ENCODE measurements at places on chromosomes 1 and 21.

GRCh38 chr1:172770071-172770470, 111.2 kb downstream of the FASLG start:
- no peak overlapping the region for H3K4me3 ChIP-seq
- DNase-seq: no peak
- H3K27ac ChIP-seq: no peak overlapping the region
- no peaks in the 10 kb centered on the region for H3K36me3 ChIP-seq

GRCh38 chr1:170010443-170010842, 64.1 kb downstream of the KIFAP3 start:
- no peaks in the 10 kb centered on the region for H3K27me3 ChIP-seq
- peaks cover 2% of the 10 kb centered on the region for H3K36me3 ChIP-seq
- no peak overlapping the region for H3K27ac ChIP-seq
- H3K4me1 ChIP-seq: no peaks in the 10 kb centered on the region
- DNase-seq: no peak

- peak; percentile 7 for DNase-seq
- peaks cover 14% of the 10 kb centered on the region for H3K4me1 ChIP-seq
- H3K36me3 ChIP-seq: no peaks in the 10 kb centered on the region
- peak overlapping the region; percentile 60 for H3K4me3 ChIP-seq
- H3K27me3 ChIP-seq: peaks cover 61% of the 10 kb centered on the region
These were observed 660 bp downstream of the PGBD5 start for GRCh38 chr1:230425252-230426091.

- H3K27me3 ChIP-seq: peaks cover 30% of the 10 kb centered on the region
- DNase-seq: no peak
- no peak overlapping the region for H3K27ac ChIP-seq
- no peaks in the 10 kb centered on the region for H3K4me1 ChIP-seq
These were observed 86.8 kb upstream of the ARHGAP29 start for GRCh38 chr1:94324178-94324544.

DNA sequence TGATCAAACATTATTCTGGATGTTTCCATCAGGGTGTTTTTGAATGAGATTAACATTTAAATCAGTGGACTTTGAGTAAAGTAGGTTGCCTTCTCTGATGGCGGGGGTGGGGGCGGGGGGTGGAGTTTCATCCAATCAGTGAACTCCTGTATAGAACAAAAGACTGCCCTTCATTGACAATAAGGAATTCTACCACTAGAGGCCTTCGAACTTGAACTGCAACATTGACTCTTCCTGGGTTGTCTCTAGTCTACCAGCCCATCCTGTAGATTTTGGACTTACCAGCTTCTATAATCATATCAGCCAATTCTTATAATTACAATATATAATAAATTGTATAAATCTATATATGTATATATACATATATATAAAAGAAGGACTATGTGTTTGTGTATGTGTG, 520.4 kb upstream of the CXADR start:
- H3K4me3 ChIP-seq: no peak overlapping the region
- DNase-seq: no peak
- no peaks in the 10 kb centered on the region for H3K27me3 ChIP-seq
- no peak overlapping the region for H3K27ac ChIP-seq
- no peaks in the 10 kb centered on the region for H3K36me3 ChIP-seq

DNA sequence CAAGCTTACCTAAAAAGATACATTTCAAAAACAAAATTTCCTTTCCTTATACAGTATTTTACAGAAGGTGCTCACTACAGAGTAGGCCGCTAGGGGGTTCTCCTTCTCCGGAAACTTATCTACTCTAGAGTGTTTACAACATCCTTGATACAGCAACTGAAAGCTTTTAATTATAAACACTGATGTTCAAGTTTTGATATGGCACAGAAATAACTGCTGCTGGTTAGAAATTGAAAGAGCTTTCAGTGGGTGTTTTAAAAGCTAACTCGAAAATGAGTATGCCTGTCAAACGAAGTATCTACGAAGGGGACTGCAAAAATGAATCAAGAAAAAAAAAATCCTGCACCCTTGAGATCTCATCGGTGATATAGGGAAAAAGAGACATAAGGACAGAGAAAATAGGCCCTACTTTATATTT, 1.0 kb downstream of the YOD1 start:
- H3K4me3 ChIP-seq: peak overlapping the region; percentile 100
- H3K36me3 ChIP-seq: peaks cover 34% of the 10 kb centered on the region
- H3K27ac ChIP-seq: peak overlapping the region; percentile 99
- peaks cover 52% of the 10 kb centered on the region for H3K4me1 ChIP-seq

GRCh38 chr21:31110430-31110829, 72.2 kb upstream of the KRTAP19-8 start:
- H3K36me3 ChIP-seq: peaks cover under 1% of the 10 kb centered on the region
- peaks cover 6% of the 10 kb centered on the region for H3K4me1 ChIP-seq
- no peak for DNase-seq
- H3K27ac ChIP-seq: no peak overlapping the region

GRCh38 chr21:45588871-45589491, 46.7 kb upstream of the SLC19A1 start:
- DNase-seq: no peak
- peaks cover 4% of the 10 kb centered on the region for H3K4me1 ChIP-seq
- H3K27me3 ChIP-seq: peaks cover 15% of the 10 kb centered on the region
- H3K4me3 ChIP-seq: no peak overlapping the region

GRCh38 chr1:223886516-223886921, 40.8 kb upstream of the TP53BP2 start:
- DNase-seq: no peak
- no peaks in the 10 kb centered on the region for H3K4me1 ChIP-seq
- no peak overlapping the region for H3K4me3 ChIP-seq
- no peak overlapping the region for H3K27ac ChIP-seq
- peaks cover 6% of the 10 kb centered on the region for H3K27me3 ChIP-seq
- H3K36me3 ChIP-seq: no peaks in the 10 kb centered on the region

- no peak for DNase-seq
- H3K27ac ChIP-seq: peak overlapping the region; percentile 99
- H3K4me3 ChIP-seq: peak overlapping the region; percentile 67
- H3K27me3 ChIP-seq: no peaks in the 10 kb centered on the region
These were observed 26.5 kb upstream of the LRRC8C start for GRCh38 chr1:89606227-89606980.

- H3K4me3 ChIP-seq: no peak overlapping the region
- DNase-seq: no peak
- no peaks in the 10 kb centered on the region for H3K36me3 ChIP-seq
- peaks cover 4% of the 10 kb centered on the region for H3K4me1 ChIP-seq
- H3K27me3 ChIP-seq: peaks cover 61% of the 10 kb centered on the region
These were observed 32.8 kb downstream of the PTAFR start for GRCh38 chr1:28143496-28144202.

- H3K4me1 ChIP-seq: peaks cover 30% of the 10 kb centered on the region
- peak; percentile 89 for DNase-seq
- H3K4me3 ChIP-seq: peak overlapping the region; percentile 84
These were observed 10.7 kb downstream of the FAM229A start for GRCh38 chr1:32351399-32352238.

DNA sequence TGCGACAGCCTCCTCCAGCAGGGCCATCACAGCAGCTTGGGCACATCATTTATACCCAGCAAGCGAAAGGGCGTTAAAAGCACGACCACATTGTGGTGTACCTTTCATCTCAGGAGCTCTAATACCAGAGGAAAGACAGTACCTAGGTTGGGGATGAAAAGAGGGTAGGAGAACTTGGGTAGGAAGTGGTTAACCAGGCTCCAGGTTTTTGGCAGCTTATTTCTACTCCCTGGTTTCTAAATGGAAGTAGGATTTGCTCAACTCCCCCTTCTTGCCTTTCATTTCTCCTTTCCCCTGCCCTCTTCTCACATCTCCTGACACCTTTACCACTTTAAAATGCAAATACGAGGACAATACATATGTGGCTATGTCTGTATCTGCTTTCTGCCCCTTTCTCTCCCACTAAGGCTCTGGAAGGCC, 30.2 kb downstream of the FAM177B start:
- no peaks in the 10 kb centered on the region for H3K27me3 ChIP-seq
- no peaks in the 10 kb centered on the region for H3K36me3 ChIP-seq
- no peak overlapping the region for H3K4me3 ChIP-seq
- H3K27ac ChIP-seq: no peak overlapping the region
- no peak for DNase-seq

DNA sequence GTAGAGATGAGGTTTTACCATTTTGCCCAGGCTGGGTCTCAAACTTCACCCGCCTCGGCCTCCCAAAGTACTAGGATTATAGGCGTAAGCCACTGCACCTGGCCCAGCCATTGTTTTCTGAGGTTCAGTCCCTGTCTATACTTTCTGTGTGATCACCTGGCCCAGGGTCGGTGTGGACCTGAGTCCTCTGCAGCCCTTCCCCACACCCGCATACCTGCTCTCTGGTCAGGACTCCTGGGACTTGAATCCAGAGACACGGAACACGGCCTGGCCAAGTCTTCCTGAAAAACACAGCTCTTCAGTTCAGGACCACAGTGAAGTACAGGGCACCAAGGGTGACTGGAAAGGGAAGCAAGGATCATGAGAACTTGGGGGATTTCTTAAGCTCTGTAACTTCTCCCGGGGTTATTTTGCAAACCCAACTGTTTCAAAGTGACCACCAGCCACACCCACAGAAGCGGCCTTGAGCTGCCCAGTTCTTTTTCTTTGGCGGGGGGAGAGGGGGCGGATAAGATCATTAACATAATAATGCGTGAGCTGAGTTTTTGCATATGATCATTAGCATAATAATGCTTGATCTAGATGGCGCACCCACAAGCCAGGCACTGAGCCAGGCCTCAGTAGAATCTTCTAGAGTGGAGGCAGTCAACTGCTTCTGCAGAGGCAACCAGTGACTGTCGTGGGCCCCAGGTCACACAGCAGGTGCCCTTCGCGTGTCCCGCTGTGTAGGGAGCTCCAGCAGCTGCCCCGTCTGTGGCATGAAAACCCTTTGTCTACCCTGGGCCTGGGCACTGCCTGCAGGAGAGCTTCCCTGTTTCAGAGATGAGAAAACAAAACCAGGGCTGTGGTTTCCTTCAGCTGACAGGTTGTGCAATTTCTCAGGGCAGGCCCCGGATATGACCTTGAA, 1.7 kb upstream of the NADK start:
- H3K4me1 ChIP-seq: peaks cover 52% of the 10 kb centered on the region
- H3K36me3 ChIP-seq: peaks cover under 1% of the 10 kb centered on the region
- DNase-seq: peak; percentile 75
- peak overlapping the region; percentile 92 for H3K27ac ChIP-seq

DNA sequence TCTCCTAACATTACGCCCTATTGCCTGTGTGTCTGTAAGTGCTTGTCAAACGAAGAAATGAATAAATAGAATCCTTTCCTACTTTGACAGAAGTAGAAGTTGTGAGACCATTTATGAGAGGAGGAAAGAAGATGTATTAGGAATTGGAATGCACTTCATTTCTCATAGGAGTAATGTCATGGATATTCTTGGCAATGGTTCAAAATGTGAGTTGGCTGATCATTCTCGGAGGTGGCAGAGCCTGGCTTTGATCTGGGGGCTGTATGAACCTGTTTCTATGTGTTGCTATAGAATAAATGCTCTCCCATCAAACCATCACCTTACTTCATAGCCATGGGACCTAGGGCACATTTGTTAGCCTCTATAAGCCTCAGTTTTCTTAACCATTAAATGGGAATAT, 10.1 kb upstream of the SERBP1 start:
- H3K36me3 ChIP-seq: no peaks in the 10 kb centered on the region
- H3K4me3 ChIP-seq: no peak overlapping the region
- H3K27ac ChIP-seq: no peak overlapping the region
- DNase-seq: no peak
- no peaks in the 10 kb centered on the region for H3K27me3 ChIP-seq

DNA sequence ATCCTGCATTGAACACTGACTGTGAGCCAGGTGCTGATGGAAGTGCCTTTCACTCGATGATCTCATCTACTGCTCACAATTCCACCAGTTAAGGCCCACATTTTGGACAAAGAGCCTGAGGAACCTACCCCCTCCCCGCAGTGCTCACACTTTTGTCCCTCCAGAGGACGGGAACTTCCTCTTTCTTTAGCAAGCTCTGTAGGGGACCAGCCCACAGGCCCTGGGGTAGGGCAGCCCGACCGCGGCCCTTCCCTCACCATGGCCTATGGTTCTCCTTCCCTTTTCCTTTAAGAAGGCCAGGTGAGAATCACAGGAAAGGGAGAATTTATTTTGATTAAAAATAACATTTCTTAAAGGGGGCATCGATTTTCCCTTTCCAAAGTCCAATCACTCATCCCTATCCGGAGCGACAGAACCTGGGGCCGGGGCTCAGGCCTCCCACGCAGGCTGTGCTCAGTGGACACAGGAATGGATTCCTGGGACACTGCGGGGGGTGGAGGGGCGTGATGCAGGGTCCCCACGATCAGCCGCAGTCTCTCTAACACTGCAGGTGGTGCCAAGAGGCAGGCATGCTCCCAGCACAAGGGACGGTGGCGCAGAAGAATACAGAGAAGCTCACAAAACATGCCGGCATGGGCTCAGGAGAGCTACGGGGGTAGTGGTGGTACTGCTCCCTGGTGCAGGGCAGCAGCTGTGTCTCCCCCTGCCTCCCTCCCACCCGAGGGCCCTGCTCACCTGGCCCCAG, 8.9 kb upstream of the KCNE1 start:
- peaks cover 3% of the 10 kb centered on the region for H3K36me3 ChIP-seq
- peaks cover 12% of the 10 kb centered on the region for H3K4me1 ChIP-seq
- H3K27ac ChIP-seq: no peak overlapping the region

All from T-helper 2 cell treated with Interferon-gamma antibody and Interleukin-4, amounts not matched to agents 5 μg/mL and 100 μg/mL, for 36 hours (primary cell).